ENCODE measurements at places on chromosomes 2 and 18.
A peak's percentile ranks its signal among the peaks of the same experiment; 100 is the strongest.

- DNase-seq = no peak
Observed at GRCh38 chr18:59300676-59301285, 17.7 kb downstream of the CPLX4 start.

- DNase-seq = no peak
Observed at GRCh38 chr2:167187978-167188967, 300.0 kb downstream of the XIRP2 start.

DNA sequence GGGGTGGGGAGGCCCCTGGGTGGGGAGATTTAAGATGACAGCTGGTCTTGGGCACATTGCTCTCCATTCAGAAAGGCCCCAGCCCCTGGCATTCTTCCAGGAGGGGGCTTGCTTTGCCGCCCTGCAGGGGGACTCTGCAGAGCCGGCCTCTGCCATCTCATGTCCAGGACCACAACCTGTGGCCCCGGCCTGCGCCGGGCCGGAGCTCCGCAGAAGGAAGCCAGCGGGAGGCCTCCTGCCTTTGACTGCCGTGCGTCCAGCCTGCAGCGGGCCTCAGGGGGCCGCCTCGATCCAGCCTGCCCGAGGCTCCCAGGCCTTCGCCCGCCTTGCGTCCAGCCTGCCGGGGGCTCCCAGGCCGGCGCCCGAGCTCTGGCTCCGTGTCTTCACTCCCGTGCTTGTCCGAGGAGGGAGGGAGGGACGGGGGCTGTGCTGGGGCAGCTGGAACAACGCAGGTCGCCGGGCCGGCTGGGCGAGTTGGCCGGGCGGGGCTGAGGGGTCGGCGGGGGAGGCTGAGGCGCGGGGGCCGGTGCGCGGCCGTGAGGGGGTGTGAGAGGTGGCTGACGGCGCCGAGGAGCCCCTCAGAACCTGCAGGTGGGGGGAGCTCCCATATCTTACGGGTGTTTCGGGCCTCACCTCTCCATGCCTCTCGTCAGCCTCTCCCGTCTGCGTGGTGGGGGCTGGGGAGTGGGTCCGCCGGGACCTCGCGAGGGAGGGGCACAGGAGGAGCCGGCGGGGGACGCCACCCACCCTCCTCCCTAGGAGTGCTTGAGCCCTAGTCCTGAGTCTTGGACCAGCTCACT lies 20.4 kb downstream of the GPC1 start:
- no peak for DNase-seq

GRCh38 chr2:65396348-65397026 lies 35.9 kb downstream of the SPRED2 start:
- no peak for DNase-seq

- DNase-seq = no peak
Observed at GRCh38 chr18:9803698-9804516, 81.9 kb upstream of the TXNDC2 start.

GRCh38 chr2:224165901-224166319 lies 126.8 kb upstream of the SERPINE2 start:
- no peak for DNase-seq

GRCh38 chr2:28224648-28225472 lies 167.8 kb upstream of the FOSL2 start:
- no peak for DNase-seq

- no peak for DNase-seq
Observed at GRCh38 chr2:138654146-138654545, 126.0 kb downstream of the NXPH2 start.

DNA sequence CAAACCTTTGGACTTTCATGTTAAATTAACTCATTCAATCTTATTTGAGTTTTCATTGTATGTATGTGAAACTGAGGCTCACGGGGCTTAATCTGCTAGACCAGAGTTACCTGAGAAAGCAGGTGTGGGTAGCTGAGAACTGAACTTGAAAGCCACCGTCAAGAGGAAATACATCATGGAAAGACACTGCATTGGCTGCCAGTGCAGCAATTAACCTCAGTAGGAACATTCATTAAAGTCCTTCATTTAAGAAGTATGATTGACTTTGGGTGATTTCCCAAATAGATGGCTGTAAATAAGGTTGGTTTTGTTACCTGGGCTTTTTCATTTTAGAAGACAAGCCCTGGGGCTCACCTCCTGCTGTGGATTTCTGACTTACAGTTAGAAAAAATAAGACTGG lies 36.5 kb upstream of the MGAT5 start:
- DNase-seq = no peak

GRCh38 chr2:178069551-178069950 lies 3.0 kb downstream of the PDE11A start:
- no peak for DNase-seq

DNA sequence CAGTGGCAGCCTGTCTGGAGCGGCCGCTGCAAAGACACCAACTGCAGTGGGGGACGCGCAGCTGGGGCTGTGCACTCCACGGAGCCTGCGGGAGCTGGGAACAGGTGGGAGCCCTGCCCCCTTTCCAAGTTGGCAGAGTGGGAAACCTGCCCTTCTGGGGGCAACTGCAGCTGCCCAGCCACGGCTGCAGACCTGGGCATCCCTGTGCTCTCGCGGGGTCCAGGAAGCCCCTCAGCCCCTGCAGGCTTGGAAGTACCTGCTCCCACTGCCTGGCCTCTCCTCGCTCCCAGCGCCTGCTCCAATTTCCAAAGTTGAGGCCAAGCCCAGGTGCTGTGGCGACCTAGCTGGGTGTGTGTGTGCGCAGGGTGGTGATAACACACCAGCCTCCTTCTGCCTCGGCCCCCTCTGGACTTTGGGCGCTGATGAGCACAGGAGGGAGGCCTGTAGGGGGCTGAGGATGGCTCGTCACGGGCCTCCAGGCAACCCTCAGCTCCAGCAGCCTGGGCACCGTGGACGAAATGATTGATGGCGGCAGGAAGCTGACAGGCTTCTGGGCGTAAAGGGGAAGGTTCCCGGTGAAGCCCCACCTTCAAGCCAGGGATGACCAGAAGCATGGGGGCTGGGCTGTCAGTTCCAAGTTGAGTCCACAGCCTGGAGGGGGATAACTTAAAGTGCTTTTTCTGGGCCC lies 76.9 kb downstream of the PTPN4 start:
- no peak for DNase-seq

DNA sequence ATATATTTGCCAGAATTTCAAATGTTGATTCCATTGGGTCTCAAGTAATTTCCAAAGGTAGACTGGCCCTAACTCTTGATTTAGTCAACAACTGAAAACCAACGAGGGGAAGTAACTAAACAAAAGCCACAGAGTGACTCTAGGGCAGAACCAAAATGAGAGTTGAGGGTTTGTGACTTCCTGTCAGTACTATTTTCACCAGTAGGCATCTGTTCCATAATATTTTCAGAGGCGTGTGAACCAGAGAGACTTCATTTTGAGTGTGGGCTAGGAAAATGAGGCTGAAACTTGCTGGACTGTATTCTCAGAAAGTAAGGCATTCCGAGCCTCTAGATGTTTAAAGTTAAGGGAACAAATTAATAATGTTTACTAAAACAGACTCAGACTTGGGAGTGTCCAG lies 70.6 kb downstream of the GDF7 start:
- DNase-seq = no peak

GRCh38 chr2:211035548-211036185 lies 479.3 kb downstream of the CPS1 start:
- DNase-seq = peak; percentile 4

DNA sequence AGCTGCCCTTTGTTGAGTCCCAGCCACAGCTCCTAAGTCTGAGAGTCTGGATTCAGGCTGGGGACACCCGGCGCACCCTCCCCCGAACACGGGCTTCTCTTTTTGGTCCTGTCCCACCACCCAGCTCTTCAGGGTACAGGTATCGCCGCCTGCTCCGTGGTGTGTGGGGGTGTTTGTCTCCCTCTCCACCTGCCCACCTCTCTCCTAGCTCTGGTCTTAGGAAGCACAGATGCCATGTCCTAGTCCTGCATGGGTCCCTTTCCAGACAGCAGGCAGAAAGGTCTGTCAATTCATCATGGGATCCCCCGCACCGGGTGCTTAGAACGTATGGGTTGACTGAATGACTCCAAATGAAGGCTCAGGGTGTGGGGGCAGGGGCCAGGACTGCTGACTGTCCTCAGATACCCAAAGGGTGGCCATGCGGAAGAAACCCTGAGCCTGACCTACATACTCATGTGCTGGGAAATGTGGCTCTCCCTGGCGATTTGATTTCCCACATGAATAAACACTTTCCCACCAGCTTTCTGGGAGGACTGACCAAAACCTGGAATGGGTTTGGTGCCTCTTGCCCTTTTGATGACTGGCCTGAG lies 156.8 kb downstream of the CELF4 start:
- no peak for DNase-seq

DNA sequence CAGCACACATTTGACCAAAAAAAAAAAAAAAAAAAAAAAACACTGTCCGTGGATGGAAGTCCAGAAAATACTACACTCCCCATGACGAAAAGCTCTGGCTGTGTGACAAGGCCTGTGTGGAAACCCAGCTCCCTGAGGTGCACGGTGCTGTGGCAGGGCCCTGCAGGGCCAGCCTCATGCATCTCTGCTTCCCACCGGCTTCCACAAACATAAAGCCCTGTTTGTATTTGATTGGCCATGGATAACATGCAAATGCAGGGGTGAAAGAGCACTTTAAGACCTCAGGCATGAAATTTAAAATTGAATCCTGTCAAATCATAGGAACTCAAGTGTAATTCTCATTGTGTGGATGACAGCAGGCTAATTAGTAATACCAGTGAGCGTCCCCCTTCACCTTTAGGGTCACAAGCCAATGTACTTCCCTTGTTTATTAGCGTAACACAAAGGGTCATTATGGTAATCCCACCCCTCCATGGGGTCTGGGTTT lies 757.2 kb downstream of the GALR1 start:
- DNase-seq = no peak

GRCh38 chr2:119429225-119429981 lies 2.3 kb upstream of the TMEM37 start:
- no peak for DNase-seq

DNA sequence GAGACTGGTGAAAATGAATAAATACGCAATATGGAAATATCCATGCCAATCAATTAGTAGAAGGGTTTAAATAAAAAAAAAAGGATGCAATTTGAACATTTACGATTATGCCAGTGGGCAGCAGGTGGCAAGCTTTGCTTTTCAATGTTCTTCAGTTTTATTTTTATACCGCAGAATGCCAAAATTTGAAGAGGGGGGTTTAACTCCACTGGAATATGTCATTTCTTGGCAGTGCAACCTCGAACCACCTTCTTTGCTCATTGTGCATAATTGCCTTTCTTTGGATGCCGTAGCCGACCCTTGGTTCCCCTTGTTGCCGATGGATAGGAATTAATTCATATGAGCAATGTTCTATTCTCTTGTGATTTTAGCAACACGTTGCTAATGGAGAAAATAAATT lies 88.0 kb downstream of the LTBP1 start:
- DNase-seq = no peak

GRCh38 chr18:39675906-39676305 lies 2110.3 kb upstream of the CELF4 start:
- no peak for DNase-seq

- DNase-seq = no peak
Observed at GRCh38 chr2:188076149-188077056, 215.3 kb upstream of the GULP1 start.

GRCh38 chr18:67670024-67670543 lies 153.6 kb upstream of the DSEL start:
- DNase-seq = no peak

All from right renal pelvis (tissue), 4 donors.